ENCODE measurements at places on chromosomes 5 and 9. TPM values are rescaled to one million over a fixed set of nuclear protein-coding genes. Genes with fewer than 3 reads are reported as not detected.

DNA sequence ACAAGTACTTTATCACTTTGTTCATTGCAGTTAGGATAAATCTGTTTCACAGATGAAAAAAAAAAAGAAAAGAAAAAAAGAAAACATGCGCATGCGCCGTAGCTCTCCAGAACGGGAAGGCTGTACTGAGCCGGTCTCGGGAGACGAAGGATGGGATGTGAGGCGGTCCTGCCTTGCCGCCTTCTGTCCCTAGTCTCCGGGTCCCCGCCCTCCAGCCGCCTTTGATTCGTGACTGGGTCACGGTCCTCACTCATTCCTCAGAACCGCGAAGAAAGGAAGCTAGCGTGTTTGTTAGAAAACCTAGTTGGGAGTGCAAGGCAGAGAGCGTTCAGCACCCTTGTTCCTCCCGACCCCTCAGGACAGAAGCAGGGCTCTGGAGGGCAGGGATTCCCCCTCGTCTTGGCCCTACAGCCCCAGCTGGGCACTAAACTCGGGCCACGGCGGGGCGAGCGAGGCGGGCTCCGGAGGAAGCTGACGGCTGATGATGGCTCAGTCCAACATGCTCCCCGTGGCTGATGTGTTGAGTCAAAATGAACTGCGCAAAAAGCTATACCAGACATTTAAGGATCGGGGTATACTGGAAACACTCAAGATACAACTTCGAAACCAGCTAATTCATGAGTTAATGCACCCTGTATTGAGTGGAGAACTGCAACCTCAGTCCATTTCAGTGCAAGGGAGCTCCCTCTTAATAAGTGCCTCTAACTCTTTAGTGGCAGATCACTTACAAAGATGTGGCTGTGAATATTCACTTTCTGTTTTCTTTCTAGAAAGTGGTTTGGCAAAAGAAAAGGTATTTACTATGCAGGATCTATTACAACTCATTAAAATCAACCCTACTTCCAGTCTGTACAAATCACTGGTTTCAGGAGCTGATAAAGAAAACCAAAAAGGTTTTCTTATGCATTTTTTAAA is 40.0 kb downstream of the CPLANE1 start:
- DNase-seq, result no peak

DNA sequence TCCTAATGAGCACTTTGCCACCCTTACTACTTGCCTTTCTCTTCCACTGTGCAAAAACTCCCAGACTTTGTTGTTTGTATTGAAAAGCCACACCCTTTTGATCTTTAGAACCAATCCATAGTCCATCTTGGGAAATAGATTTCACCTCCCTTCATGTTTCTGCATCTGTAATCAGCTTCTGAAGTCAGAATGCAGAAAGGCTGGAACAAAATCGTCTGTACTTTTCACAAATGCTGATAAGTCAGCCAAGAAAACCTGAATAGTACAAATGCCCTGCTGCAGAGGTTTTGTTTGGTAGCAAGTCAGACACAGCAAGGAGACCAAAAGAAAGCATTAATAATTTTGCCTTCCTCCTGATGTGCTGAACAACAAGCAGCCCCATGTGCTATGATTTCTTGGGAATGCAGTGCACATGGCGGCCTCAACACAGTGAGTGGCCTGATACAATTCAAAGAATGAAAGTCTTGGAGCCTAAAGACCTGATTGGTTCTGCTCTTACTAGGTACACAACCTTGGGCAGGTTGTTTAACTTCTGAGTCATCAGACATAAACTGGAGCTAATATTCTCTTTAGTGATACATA is 59.2 kb upstream of the STK32A start:
- no peak for DNase-seq

DNA sequence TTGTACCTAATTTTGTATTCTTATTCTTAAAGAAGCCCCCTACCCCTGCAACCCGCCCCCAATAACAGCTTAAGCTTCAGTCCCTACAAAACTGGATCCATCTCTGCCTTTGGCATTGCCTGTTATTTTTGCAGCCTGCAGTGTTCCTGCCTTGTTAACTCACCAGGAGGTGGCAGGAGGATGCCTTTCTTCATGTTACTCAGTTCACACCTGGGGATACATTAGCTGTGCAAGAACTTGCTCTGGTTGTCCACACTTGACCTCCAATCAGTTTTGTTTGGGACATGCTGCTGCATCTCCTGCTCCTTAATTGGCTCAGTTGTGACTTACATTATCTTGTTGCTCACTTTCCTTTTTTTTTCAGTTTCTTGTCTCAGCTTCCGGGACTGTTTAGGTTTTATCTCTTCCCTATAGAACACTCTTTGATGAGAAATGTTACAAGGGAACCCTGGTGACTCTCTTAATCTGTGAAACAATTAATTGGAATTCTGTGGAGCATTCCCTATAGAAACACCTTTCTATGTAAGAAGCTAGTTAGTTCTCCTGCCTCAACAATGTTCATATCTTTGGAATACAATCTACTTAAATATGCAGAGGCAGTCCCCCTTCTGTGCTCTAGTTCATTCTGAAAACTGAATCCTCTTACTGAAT is 467.7 kb upstream of the ACO1 start:
- DNase-seq, result no peak

CTNND2 gene
- total RNA-seq, result not detected

GRCh38 chr5:14946815-14947620 is 75.4 kb upstream of the ANKH start:
- DNase-seq, result no peak

DOCK8 gene
- total RNA-seq, result 0.78 TPM

SLCO4C1 gene
- not detected for total RNA-seq

ECM2 gene
- total RNA-seq, result 0.18 TPM

- no peak for DNase-seq
These were observed 78.4 kb downstream of the PLPP1 start for GRCh38 chr5:55456216-55456895.

SLC36A2 gene
- total RNA-seq, result not detected

- DNase-seq, result no peak
These were observed 5.4 kb downstream of the IPPK start for GRCh38 chr9:92664394-92665152.
